ENCODE measurements at places on chromosomes 16 and 17.

DNA sequence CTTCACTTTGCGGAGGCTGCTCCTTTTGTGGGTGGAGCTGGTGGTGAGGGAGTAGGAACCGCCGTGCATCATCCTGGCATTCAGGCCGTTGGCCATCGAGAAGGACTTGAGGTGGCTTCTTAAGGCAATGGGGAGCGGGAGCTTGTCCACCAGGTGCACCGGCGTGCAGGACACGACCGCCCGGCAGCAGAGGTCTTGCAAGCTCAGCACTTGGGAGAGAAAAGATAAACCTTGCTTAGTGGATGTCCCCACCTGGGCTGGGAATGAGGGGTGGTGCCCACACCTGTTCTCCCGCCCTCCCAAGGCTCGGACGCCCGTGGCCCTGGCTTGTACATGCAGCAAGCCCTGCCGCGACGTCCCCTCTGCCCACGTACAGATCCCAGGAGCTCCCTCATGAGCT lies 9.7 kb upstream of the WDR45B start:
- no peak for DNase-seq

DNA sequence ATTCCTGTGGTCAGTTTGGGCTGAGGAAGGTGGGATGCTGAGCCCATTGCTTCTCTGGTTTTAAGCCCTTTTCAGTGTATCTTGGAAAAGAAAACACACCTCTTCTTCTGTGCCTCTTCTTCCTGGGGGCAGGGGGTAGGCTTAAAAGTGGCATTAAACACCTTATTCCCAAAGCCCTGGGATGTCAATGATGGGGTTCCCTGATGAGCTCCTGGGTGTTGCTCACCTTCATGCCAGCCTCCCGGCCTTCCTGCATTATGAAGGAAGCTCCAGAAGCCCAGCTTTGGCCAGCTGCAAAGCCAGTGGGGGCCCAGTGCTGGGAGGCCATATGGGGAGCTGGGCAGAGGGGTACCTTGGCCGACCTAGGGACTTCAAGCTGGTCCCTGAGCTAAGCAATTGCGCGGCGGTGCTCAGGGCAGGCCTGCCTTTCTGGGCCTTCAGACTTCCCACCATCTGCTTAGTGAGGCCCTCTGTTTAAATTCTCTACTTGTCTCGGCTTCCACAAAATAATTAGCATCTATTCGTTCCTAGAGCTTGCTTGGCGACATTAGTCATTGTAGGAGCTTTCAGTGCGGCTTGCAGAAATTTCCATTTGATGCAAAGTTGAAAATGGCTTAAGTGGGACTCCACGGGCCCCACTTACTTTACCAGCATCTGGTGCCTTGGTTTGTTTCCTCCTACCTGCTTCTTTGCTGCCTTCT lies 121.7 kb upstream of the NLRP1 start:
- DNase-seq: no peak

GRCh38 chr16:73095142-73095820 lies 47.4 kb upstream of the ZFHX3 start:
- no peak for DNase-seq

DNA sequence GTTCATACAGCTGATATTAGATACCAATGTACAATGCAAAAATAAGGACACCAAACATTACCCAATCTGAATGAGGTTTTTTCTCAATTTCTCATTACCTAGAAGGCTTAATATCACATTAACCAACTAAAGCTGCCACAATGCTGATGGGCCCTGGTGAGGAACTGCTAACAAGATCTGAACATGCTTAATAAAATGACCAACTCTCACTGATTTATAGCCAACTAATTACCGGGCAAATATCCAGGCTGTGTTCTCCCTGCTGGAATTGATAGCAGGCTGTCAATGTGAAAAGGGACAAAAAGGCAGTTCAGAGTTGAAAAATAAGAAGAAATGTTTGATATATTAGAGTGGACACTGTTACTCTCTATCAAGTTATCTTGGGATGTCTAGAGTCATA lies 124.6 kb downstream of the TOX3 start:
- no peak for DNase-seq

- no peak for DNase-seq
These were observed 26.1 kb downstream of the OR1D5 start for GRCh38 chr17:3037259-3037658.

DNA sequence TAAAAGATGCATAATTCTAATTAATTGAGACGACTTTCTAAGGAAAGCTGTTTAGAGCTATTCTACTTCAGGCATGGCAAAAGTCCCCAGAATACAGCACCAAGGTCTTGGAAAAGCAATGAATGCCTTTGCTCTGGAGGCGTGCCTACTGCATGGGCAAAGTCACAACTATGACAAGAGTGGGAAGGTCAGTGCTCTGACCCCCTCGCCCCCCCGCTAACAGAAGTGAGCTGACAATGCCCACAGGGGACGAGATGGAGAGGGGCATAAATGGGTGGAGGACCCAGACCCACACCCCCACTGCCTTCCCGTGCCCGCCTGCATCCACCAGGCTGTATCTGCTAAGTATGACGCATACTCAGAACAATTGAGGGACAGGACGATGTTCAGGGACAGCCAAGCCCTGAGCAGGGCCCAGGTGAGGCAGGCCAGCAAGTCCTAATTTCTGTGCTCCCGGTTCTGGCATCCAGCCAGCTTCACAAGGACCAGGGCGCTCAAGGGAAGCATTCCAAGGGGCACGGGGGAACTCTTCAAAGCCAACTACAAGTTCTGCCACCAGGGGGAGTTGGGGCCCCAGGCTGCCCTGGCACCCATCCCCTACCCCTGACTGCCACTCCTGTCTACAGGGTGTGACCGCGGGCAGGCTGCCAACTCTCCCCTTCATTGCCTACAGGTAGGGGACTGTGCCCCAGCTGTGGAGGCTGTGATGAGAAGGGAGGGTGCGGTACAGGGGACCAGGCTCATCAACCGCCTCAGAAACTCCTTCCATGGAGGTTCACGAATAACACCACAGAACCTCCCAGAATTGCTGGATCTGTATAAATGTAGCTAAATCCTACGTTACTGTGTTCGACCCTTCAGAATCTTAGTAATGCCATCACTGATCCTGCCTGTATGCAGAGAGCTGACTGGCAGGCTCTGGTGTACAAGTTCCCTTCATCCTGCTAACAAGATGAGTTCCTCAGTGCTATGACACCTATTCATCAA lies 20.8 kb downstream of the NPRL3 start:
- DNase-seq: peak; percentile 87

- DNase-seq: no peak
These were observed 6.8 kb downstream of the TNFAIP1 start for GRCh38 chr17:28342313-28342712.

- DNase-seq: no peak
These were observed 516.4 kb downstream of the GRIN2A start for GRCh38 chr16:9665851-9666271.

DNA sequence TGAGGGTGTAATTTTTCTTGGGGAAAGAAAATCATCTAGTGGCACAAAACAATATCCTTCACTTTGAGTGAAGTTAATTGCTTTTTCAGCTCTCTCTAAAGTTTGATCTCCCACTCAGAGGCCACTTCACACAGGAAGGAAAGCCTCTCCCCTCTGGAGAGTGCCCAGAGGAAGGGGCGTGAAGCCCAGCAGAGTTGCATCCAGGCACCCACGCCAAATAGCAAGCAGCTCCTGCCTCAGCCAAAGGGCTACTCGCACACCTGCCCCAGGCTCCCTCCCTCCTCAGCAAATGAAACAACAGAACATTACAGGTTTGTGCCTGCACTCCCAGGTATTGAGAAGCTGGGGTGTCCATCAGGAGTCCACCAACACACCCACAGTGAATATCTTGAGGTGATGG lies 183.0 kb upstream of the RPL38 start:
- peak; percentile 22 for DNase-seq

DNA sequence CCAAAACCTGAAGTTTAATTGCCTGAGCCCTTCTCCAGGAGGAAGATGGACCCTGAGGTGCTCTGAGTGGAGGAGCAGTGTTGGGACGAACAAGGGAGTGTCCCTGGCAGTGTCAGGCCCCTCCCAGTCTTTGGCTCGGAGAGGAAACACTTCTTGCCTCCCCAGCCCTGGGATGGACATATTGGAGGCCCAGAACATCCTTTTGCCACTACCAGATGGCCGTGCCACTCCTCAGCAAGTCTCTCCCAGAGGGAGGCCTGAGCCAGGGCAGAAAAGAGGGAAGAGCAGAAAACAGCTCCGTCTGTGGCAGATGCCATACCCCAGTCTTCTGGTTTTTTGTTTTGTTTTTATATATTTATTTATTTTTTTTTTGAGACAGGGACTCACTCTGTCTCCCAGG lies 91.5 kb upstream of the CRHR1 start:
- no peak for DNase-seq

GRCh38 chr17:39628655-39629493 lies 2.1 kb downstream of the PPP1R1B start:
- peak; percentile 47 for DNase-seq

GRCh38 chr16:27291106-27291505 lies 22.5 kb upstream of the NSMCE1 start:
- no peak for DNase-seq

- DNase-seq: no peak
These were observed 229.6 kb downstream of the PARN start for GRCh38 chr16:14400285-14400977.

DNA sequence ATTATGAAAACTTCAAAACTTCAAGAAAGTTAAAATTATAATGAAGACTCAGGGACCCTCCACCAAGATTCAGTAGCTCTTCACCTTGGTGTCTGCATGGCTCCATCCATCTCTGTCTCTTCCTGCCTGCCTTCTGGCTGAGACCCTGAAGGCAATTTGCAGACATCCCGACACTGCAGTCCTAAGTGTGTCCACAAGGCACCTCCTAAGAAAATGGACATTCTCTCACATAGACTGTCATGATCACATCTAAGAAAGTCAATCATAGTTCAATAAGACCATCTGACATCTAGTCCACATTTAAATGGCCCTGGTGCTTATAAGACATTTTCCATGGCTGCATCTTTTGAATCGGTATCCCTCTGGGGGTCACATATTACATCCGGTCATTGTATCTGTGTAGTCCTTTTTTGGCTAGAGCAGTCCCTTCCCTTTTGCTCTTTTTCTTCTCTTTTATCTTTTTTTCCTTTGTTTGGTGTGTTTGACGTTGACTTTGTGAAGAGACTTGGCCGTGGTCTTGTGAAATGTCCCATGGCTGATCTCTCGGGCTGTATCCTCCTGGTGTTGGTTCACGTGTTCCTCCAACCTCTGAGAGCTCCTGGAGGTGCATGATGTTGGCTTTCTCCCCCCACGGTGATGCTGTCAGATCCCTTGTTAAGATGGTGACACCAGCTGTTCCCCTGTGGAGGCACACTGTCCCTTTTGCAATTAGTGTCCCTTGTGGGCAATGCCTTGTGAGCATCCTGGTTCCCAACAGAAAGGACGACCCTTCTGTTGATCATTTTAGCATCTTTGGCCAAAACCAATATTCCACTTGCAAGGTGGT lies 5.0 kb upstream of the TNFRSF13B start:
- no peak for DNase-seq

All from NCI-H345 (cell line).